ENCODE measurements at places on chromosomes 1 and 21.

GRCh38 chr1:33375316-33375715, 54.4 kb upstream of the A3GALT2 start:
- DNase-seq = no peak

DNA sequence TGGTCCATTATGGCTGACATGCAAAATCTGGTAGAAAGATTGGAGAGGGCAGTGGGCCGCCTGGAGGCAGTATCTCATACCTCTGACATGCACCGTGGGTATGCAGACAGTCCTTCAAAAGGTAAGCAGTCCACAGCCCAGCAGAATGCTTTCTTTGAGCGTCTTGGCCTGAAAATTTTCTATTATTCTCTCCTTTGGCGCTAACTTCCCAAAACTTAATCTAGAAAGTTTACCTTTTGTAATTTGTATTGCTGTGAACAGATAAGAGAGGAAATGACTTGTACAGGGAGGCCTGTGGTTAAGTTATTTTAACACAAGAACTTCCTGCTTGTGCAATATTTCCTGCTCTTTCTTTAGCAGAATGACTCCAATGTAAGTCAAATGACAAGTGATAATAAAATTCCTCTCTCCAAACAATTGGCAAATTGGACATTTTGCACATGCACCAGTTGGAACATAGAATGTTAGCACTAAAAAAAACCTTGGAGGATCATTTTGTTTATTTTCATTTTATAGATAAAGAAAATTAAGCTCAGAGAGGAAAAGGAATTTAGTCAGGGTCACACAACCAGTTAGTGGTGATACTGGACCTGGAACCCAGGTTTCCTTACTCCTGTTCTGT, 18.9 kb downstream of the CAP1 start:
- DNase-seq = no peak

GRCh38 chr1:58363585-58363984, 182.9 kb downstream of the OMA1 start:
- DNase-seq = no peak

GRCh38 chr1:59215766-59216291, 81.1 kb upstream of the FGGY start:
- no peak for DNase-seq

GRCh38 chr1:45442272-45442671, 48.7 kb downstream of the TESK2 start:
- peak; percentile 8 for DNase-seq

DNA sequence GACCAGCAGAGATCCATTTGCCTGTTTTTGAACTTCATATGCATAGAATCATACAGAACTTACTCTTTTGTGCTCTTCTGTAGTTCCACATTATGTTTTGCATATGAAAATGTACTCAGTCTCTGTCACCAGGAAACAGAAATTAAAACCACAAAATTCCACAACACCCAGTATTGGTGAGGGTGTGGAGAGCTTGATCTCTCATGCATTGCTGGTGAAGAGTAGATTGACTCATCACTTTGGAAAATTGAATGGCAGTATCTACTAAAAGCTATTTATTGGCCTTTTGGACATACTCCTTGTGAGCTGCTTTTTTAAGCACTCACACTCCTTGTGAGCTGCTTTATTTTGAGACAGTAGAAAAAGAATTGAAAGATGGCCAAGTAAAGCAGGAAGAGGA, 43.3 kb downstream of the VTCN1 start:
- no peak for DNase-seq

DNA sequence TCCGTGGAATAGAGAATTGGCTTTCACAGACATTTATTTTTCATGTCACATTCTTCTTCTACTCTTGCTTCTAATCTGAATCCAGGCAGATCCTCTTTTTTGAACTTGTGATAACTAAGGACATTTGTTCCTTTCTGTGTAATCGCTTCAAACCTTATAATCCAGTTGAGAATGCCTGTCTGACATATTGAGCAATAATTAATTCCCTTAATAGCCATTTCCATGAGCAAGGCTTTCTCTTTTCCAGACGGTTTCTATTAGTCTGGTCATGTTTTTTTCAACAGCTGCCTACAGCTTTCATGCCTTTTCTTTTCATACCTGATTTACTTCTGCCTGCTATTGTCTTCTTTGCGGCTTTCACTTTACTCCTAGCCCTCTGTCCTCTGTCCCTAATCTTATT, 163.4 kb downstream of the CYYR1 start:
- no peak for DNase-seq

DNA sequence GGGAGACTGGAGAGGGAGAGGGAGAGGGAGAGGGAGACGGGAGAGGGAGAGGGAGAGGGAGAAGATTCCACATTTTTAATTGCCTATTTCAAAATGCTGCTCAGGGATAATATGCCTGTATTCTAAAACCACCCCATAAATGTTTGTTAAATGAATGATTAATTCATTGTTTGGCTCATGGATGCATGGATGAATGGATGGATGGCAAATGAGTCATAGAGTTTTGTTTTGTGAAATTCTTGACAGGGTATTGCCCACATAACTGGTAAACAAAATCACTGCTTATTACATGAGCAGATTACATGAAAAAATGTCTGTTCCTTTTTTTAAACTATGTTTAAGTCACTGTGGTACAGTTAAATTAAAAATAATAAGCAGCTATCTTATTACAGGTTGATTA, 220.4 kb downstream of the ZP4 start:
- no peak for DNase-seq

DNA sequence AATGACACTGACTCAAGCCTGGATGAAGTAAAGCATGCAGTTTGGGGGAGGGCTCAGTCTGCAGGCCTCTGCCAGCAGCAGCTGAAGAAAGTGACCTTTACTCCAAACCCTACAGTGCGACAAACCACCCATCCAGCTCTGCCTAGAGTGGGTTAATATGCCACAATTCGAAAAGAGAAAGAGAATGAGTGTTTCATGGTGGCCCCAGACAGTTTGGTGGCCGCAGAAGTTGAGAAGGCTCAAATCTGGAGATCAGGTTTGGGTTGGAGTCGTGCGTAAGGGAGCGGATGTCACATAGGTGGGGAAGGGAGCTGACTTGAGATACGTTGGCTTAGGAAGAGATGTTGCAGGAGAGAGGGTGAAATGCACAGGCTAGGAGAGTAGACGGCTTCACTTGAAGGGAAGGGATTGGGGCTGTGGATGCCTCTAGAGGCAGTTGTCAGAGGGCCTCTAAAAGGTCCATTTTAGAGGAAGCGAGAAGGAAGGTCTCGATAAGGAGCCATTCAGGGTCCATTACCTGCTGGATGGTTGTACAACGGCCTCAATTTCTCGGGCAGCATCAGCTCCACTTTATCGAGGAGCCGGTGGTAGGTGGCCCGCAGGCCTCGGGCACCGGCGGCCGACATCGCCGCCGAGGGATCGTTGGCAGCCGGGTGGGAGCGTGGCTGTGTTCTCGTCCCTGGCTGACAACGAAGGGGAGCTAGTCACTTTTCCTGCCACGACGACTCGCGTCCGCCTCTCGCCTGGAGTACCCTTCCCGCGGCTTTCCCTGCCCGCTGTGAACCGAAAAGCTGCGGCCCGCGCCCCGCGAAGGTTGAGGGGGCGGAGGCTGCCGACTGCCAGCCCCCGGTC, 1.0 kb upstream of the DCAF6 start:
- DNase-seq = peak; percentile 18

DNA sequence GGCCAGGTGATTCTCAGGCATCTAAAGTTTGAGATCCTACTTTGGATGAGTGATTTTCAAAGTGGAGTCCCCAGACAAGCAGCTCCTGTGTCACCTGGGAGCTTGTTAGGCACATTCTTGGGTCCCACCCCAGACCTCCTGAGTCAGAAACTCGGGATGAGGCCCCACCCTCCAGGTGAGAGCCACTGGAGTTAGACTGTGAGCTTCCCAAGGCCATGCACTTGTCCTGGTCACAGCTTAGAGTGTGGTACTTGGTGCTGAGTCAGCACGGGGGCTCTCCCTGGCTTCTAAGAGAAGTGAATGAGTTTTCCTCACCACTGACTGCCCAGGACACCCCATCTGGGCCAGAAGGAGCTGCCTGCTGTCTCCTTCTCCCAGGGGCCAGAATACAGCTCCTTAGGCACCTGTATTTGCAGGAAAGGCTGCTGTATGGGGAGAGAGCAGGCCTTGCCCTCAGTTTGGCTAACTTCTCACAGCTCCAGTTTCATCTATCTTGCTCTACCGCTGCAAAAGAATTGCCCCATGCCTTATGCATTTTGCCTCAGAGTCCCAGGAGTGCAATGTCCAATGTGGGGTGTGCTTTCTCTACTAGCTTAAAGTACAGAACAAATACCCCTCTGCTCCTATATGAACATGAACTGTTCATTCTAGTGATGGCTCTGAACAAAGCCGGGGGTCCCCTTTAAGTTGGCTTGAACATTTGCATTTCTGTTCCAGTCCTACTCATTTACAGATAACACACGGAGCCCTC, 98.1 kb downstream of the PSMG1 start:
- no peak for DNase-seq

DNA sequence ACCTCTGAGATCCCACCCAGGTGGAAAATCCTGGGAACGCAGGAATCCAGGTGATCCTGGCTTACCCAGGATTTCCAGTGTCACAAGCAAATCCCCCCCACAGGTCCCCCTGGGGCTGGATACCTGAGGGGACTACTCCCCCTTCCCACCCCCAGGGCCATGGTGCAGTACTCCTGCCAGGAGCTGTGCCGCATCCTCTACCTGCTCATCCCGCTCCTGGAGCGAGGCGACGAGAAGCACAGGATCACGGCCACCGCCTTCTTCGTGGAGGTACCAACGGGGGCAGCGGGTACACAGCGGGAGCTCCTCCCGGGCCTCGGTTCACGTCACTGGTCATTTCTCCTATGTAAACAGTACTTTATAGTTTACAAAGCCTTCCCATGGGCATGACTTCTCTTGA, 20.4 kb upstream of the TTC4 start:
- no peak for DNase-seq

DNA sequence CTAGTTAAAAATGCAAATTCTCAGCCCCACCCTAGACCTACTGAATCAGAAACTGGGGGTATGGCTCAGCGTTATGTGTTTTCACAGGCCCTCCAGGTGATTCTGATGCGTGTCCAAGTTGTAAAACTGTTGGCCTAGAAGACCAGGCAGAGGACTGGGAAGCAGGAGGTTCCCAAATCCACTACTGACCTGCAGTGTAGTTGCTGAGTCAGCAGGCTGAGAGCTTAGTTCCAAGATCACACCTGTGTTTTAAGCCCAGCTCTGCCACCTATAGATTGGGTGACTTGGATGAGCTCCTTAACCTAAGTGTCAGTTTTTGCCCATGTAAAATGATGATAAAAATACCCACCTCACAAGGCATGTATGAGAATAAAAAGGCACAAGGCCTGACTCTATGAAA, 4.1 kb downstream of the GRHL3 start:
- no peak for DNase-seq

GRCh38 chr1:96872757-96873156, 151.2 kb downstream of the PTBP2 start:
- DNase-seq = no peak

GRCh38 chr1:54488779-54489626, 59.0 kb upstream of the ACOT11 start:
- peak; percentile 91 for DNase-seq

DNA sequence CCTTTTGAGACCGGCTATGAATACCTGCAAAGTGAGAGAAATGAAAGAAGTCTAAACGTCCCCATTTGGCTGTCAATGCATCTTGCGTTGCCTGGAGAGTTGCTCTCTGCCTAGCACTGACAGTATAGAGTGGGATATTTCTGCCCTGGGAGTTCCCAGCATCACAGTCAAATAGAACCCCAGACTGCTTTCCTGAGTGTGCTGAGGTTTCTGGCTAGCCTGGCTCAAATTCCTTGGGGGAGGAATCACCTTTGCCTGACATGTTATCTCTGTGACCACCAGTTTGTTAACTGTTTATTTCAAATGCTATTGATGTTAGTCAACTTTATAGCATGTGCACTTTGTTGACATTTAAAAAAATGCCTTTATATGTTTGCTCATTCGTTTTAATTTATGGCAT, 212.0 kb upstream of the FAM78B start:
- no peak for DNase-seq

DNA sequence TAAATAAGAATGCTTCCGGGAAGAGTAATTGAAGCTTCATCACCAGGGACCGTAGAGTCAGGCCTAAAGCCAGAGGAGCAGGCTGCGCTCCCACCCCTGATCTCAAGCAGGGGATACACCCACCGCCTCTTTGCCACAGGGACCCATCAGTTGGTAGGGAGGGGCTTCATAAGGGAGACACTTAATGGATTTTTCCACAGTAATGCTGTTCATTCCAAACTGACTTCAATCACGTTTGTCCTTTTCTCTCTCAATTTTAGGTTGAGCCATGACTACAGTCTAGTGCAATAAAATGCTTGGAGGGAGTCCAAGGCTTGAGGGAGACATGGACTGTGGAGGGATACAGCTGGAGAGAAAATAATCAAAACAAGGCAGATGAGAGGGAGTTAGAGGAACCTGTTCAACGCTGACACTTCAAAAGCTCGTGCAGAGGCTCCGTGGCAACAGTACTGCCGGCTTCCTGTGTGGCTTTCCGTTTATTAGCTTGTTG, 111.5 kb downstream of the SEC16B start:
- DNase-seq = no peak

Data from H54 (cell line).